Fibroblast of skin of right biceps (primary cell): ENCODE measurements at places on chromosomes 3 and 15.

GRCh38 chr3:56930706-56931105, 129.0 kb upstream of the ARHGEF3 start:
- no peak for DNase-seq

GRCh38 chr3:105812194-105812586, 56.6 kb downstream of the CBLB start:
- DNase-seq: peak; percentile 72

GRCh38 chr3:15796331-15796730, 1.4 kb downstream of the ANKRD28 start:
- DNase-seq: no peak

DNA sequence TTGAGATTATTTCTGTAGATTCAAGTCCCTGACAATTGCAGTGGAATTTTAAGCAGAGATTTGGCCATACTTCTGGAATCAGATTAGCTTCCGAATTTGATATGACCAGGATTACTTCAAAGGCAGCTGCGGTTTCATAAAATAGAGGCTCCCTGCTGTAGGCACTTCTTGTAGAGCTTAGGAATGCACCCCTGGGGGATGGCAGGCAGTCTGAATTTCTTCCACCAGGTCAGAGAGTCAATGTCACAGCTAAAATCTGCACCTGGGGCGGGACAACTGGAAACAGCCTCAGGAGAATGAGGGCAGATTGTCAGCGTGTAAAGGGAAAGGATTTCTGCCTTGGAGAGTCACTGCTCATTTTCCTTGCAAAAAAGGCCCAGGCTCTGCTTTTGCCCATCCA, 182.6 kb downstream of the ARRDC4 start:
- DNase-seq: no peak

- DNase-seq: peak; percentile 72
These were observed 18.0 kb upstream of the SLTM start for GRCh38 chr15:58951388-58952007.

- peak; percentile 53 for DNase-seq
These were observed 1.3 kb downstream of the FAM43A start for GRCh38 chr3:194686816-194687637.

GRCh38 chr3:111106993-111107661, 35.5 kb downstream of the NECTIN3 start:
- DNase-seq: no peak

DNA sequence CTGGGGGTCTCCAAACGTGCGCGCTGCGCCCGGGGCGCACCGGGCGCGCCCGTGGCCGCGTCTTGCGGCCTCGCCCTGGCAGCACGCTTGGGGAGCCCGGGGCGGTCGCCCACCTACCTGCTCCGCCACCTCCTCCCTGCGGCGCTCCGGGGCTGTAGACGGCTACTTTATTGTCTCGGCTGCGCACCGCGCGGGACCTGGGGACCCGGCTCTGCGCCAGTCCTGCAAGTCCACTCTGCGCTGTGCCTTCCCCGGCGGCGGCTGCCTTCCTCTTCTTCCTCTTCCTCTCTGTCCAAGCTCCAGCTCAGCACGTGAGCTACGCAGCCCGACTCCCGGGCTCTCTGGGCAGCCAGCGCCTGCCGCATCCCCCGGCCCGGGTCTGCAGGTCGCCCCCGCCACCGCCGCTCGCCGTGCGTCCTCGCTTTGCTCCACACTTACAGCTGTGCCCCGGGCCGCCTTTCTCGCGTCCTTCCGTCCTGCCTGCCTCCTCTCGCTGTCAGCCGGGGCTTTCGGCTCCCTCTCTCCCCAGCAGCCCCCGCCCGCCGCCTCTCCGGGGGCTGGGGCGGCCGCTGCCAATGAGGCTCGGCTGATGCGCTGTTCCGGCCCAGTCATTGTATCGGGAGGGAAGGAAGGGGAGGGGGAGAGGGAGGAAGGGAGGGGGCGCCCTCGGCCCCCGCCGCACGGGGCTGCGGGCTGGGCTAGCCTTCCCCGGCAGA, 156.4 kb upstream of the FRMD4B start:
- DNase-seq: no peak

DNA sequence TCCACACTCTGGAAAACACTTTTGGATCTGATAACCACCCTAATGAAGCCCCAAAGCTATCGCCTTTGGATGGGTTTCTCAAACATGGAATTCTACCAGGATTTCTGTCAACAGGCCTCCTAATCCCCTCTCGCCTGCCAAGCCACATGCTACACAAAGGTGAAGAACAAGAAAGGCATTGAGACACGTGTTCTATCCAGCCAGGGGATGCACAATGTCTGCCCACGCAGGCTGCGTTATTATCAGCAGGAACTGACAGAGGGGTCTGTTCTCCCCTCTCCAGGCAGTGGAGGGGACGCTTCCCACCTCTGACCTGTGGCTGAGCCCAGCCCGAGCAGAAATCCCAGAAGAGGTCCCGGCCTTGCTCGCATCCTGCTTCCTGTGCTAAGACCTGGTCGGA, 45.4 kb upstream of the THBS1 start:
- DNase-seq: no peak

DNA sequence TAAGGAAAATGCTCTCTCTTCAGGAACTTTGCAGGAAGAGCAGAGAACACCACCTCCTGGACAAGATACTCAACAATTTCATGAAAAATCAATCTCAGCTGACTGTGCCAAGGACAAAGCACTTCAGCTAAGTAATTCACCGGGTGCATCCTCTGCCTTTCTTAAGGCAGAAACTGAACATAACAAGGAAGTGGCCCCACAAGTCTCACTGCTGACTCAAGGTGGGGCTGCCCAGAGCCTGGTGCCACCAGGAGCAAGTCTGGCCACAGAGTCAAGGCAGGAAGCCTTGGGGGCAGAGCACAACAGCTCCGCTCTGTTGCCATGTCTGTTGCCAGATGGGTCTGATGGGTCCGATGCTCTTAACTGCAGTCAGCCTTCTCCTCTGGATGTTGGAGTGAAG, 200.5 kb downstream of the AKAP13 start:
- no peak for DNase-seq

- DNase-seq: no peak
These were observed 3.1 kb upstream of the NR1I2 start for GRCh38 chr3:119778811-119779210.

GRCh38 chr3:164397462-164397861, 680.8 kb downstream of the SI start:
- DNase-seq: no peak
